Subcutaneous preadipocyte (primary cell): ENCODE measurements at places on chromosomes 13 and 19. TPM values are rescaled to one million over a fixed set of nuclear protein-coding genes. Genes with fewer than 3 reads are reported as not detected.

RNF225 gene
- 0.37 and 0.59 TPM in 2 replicates for total RNA-seq

TEX29 gene
- 0.37 TPM in 1 of 2 replicates, not detected in the other for total RNA-seq

ZNF835 gene
- 0.20 and 1.8 TPM in 2 replicates for total RNA-seq

KLK8 gene
- total RNA-seq = not detected in 2 replicates

ANGPTL4 gene
- total RNA-seq = 20.5 and 21.7 TPM in 2 replicates
